ENCODE measurements at places on chromosomes 11 and 22. TPM values are rescaled to one million over a fixed set of nuclear protein-coding genes. Genes with fewer than 3 reads are reported as not detected.

The NAALADL1 gene
- 4.8 TPM for total RNA-seq

The OR6A2 gene
- total RNA-seq, result not detected

The SLC6A5 gene
- not detected for total RNA-seq

The MPST gene
- total RNA-seq, result 58.3 TPM

The NXPE2 gene
- 0.22 TPM for total RNA-seq

The RCE1 gene
- 5.1 TPM for total RNA-seq

The PTGDR2 gene
- total RNA-seq, result 2.3 TPM

The LDHAL6A gene
- not detected for total RNA-seq

The NRIP3 gene
- total RNA-seq, result 1.9 TPM

The MUC2 gene
- 0.03 TPM for total RNA-seq

- no peak for DNase-seq
Observed at GRCh38 chr11:74169738-74170458, 904 bp downstream of the C2CD3 start.

GRCh38 chr22:43173976-43174720, 12.8 kb downstream of the TTLL12 start:
- DNase-seq, result no peak

GRCh38 chr11:129965248-129965647, 37.4 kb downstream of the PRDM10 start:
- DNase-seq, result no peak

GRCh38 chr11:128610721-128611617, 23.6 kb upstream of the ETS1 start:
- no peak for DNase-seq

GRCh38 chr11:70134490-70134889, 56.4 kb downstream of the ANO1 start:
- DNase-seq, result no peak

DNA sequence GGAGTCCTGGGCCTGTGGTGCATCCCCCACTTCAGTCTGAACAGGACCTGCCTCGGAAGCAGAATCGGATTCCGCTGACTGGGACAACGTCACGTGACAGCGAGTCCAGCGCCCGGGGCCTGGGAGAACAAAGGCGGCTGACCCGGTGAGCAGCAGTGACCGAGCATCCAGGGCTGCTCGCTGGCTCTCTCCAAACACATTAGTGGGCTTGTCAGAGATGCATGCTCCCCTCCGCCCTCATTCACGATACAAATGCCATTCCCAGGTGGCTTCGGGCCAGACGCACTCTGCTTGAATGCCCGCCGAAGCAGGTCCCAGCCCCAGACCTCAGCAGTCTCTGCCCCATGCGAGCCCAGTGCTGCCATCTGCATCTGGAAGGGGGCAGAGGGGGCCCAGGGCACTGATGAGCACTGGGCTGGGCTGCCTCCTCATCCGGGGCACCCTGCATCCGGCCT, 91.0 kb downstream of the WNT7B start:
- peak; percentile 18 for DNase-seq

DNA sequence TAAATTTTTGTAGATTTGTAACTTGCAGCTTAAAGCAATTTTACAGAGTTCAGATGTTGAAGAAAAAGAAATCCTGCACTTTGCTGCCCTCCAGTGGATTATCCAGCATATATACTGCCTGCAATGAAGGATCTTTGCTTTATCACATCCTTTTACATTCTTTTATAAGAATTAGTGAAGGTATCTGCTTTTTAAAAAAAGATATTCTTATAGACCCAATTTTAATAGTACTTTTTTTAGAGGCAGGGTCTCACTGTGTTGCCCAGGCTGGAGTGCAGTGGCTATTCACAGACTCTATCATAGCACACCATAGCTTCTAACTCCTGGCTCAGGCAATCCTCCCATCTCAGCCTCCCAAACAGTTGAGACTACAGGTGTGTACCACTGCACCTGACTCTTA, 60.7 kb downstream of the TTC17 start:
- DNase-seq, result no peak

DNA sequence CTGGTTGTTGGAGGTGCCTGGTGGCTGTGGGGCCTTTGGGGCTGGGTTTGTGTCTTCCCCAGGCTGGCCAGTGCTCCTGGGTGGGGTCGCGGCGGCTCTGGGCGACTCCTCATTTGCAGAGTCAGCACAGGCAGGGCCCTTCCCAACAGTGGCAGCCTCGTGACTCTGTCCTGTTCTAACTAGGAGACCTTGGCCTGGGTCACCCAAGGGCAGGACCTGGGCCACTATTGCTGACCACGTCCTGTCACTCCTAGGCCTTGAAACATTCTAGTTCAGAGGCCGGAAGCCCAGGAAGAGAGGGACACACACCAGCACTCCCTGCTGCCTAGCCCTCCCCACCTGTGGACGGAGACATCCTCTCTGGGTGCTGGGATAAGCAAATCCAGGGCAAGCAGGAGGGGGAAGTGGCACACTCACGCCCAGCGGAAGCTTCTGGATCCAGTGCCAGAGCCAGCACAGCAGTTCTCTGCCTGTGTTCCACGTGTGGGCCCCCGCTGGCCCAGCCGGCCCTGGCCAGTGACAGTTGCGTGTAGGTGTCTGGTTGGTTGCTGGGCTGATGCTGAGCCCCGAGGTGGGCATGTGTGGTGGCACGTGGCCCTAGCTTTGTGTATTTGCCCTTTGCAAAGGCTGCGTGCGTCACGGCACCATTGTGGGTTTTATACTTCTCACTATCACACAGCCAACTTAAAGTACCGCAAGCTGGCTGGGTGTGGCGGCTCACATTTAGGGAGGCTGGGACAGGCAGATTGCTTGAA, 4.3 kb upstream of the CHID1 start:
- peak; percentile 63 for DNase-seq

DNA sequence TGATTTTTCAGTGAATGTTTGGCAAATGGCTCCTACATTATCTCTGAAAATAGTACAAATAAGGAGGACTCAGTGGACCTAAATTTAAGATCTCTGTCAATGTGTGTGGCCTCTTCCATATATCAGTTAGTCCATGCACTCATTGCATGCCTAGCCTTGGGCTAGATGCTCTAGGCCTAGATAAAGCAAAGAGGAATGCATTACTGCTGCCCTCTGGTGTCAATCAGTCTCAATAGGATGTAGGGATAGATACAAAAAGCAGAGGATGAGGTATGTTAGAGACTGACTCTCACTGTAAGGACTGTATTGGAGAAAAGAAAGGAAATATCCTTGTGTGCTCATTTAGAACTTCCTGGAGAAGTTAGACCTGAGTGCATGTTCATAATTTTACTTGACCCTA, 42.0 kb downstream of the MS4A2 start:
- DNase-seq, result no peak

Measured in left ventricle myocardium inferior (tissue), 1 donor.